ENCODE measurements at places on chromosomes 11 and 22.

GRCh38 chr11:47131136-47131535, 45.5 kb downstream of the ARFGAP2 start:
- no peak for DNase-seq

DNA sequence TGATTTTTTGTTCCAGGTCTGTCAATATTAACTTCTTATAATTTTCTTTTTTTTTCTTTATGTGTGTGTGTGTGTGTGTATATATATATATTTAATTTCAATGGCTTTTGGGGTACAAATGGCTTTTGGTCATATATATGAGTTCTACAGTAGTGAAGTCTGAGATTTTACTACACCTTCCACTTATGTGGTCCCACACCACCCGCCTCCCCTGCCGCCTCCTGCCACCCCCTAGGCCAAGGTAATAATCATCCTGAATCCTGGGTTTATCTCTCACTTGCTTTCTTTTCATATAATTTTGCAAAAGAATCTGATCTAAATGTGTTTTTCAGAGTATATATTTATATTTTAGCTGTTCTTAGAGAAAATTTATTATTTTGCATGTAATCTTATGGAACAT, 11.1 kb downstream of the NEAT1 start:
- DNase-seq, result no peak

- DNase-seq, result no peak
These were observed 56.7 kb downstream of the BTG4 start for GRCh38 chr11:111455291-111456085.

DNA sequence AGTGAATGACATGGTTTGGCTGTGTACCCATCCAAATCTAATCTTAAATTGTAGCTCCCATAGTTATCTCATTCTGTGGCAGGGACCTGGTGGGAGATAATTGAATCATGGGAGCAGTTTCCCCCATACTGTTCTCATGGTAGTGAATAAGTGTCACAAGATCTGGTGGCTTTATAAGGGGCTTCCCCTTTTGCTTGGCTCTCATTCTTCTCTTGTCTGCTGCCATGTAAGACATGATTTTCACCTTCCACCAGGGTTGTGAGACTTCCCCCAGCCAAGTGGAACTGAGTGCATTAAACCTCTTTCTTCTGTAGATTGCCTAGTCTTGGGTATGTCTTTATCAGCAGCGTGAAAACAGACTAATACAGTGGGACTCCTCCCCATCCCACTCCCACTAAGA, 11.1 kb downstream of the OR5A2 start:
- no peak for DNase-seq

DNA sequence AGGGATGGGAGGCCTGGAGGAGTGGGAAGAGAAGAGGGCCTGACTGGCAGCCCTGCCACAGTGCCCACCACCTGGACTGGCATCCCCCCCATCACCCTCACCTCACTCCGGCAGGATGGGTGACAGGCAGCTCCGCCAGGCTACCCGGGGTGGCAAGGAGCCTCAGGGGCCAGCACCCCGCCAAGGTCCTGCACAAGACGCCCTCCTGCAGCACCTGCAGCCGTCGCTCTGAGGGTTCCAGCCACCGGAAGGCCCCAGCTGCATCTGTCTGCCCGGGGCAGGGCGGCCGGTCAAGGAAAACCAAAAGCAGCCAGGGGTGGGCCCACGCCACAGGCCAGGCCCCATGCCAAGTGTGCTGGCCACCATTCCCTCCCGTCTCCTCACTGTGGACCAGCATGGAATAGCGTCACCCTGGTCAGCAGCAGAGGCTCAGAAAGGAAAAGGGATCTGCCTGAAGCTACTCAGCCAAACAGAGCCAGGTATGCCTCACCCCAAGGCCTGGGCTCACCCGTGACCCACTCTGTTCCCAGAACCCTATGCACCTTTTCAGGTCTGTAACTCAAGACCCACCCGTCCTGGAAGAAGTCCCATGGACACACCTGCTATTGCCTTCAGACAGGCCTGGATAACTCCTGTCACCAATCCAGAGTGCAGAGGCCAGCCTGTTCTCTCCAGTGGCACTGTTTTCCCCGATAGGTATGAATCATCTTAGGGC, 7.0 kb downstream of the RHBDD3 start:
- no peak for DNase-seq

DNA sequence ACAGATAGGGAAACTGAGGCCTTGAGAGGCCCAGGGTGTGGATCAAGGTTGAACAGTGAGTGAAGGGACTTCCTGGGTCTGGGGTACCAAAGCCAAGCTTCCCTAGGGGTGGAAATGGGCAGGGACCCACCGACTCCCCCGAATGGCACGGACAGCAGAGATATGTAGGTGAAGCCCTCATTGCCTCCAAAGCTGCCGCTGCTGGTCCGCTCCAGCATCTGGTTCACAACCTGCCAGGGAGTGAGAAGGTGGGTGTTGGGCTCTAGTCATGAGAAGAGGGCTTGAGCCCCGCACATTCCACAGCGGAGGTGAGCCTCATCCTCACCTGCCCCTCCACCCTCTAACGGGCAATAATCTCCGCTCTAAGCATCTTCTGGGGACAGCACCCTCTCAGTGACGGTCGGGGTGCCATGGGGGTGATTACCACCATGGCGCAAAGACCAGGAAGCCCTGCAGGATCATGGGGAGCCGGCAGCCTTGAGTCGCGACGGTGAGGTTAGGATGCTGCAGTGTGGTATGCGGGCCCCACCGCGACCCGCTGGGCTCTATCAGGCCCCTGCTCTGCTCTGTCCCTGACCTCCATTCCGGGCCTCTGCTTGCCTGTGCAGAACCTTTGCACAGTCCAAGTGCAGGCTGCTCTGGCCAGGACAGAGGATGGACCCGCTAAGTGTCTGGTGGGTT, 10.8 kb downstream of the ALDH3B2 start:
- no peak for DNase-seq

DNA sequence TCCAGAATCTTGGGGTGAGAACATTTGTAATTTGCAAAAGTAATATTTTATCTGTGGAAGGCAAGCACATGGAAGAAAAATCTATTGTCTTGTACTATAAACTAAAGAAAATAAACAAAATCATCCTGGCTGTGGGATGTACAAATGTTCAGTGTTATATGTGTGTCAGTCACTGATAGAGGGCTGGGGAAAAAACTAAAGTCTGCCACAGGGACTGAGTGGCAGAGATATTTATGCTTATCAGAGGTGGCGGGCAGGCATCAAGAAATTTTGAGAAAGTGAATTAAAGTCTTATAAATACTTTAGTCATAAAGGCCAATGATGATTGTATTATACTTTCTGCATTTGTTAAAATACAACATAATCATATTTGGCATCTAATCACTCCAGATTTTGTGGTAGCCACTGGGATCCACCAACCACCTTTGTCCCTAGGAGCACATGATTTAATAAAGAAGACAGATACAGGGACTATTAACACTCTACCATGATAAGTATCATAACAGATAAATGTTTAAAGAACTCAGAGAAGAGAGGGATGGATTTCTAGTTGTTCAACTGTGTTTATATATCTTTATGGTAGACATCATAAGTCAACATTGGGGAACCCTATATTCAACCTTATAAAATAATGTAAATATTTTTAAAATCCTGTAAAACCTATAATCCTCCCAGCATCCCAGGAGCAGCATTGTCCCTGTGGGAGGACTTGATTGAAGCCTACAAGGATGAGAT, 2.6 kb upstream of the ENDOD1 start:
- no peak for DNase-seq

- DNase-seq, result no peak
These were observed 7.4 kb downstream of the MCM5 start for GRCh38 chr22:35407362-35407761.

DNA sequence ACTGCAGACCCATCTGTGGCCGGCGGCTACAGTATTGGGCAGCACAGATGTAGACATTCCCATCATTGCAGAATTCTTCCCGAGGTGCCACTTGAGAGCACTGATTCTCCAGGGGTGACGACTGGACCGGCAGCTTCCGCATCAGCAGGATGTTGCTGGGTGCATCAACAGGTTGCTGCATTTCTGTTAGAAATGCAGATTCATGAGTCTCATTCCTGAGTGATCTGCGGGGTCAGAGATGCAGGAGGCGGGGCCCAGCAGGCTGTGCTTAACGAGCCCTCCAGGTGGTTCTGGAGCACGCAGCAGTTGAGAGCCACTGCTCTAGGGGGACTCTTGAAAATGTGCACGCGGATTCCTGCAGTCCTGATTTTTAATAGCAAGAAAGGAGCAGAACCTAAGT, 321.8 kb downstream of the TBC1D22A start:
- no peak for DNase-seq

GRCh38 chr11:94968334-94968958, 4.9 kb downstream of the CWC15 start:
- DNase-seq, result no peak

DNA sequence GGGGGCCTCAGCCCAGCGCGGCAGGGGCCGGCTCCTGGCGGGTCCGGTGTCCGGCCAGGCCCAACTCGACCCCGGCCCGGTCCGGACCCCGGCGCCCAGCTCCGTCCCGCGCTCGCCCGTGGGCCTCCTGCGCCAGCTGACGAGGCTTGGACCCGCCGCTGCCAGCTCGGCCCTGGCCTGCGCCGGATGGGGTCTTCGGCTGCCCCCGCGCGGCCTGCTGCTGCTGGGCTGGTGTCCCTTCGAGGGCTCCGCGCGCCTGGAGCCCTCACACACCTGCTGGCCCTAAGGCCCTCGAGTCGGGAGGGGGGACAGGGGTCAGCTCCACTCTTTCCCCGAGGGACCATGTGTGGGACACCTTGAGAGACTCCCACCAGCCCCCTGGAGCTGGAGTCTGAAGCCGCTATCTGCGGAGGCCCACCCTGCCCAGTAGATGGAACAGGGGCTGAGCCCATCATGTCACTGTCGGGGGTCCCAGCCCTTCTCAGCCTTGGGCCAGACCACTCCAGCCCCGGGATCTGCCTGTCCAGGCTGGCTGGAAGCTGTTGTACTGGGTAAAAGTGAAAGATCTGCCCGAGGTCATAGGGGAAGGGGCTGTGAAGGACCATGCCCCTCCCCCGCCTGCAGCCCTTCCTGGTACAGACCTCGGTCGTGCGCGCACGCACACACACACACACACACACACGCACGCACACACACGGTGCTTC, 768 bp upstream of the CDKN1C start:
- no peak for DNase-seq

- no peak for DNase-seq
These were observed 352 bp downstream of the C22orf23 start for GRCh38 chr22:37953062-37953436.

DNA sequence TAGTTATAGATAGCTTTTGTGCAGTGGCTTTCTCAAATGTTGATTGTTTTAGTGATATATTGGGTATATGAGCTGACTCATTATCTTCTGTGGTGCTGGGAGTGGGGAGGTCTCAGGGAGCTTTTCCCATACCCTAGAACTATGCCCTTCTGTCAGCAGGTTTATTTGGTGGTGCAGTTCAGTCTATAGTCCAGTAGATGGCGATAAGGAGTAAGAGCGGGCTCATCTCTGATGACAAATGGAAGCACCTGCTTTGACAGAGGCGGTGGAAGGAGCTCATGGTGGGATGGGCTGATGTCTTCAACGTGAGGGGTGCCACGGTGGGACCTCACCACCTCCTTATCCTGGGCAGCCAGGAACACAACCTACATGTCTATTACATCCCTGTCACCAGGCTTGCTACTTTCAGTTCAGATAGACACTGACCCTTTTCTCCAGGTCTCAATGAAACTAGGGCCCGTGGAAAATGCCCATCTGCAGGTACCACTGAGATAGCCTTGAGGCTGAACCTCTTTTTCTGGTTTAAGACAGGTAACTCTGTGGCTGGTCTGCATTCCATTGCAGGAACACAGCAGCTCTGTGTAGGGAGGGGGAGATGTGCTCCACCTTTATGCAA, 13.0 kb upstream of the OR6A2 start:
- no peak for DNase-seq

- DNase-seq, result no peak
These were observed 23.1 kb downstream of the PTPN5 start for GRCh38 chr11:18768472-18768901.

GRCh38 chr22:17047656-17048055, 37.1 kb upstream of the IL17RA start:
- DNase-seq, result no peak

DNA sequence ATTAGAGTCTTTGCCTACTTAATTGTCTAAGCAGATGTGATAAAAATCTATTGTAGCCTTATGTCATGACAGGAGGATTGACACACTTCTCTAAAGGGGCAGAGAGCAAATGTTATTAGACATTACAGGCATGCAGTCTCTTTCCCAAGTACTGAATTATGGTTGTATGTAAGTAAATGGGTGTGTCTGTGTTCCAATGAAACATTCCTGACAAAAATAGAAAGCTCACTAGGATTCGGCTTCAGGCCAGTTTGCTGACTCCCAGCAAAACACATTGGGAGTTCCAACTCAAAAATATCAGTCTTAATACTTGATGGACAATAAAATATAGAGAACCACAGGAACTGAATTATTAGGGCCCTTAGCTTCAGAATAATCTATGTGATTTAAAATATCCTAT, 1480.4 kb downstream of the FAM181B start:
- DNase-seq, result no peak

- DNase-seq, result no peak
These were observed 3.4 kb downstream of the YPEL4 start for GRCh38 chr11:57646194-57646798.

DNA sequence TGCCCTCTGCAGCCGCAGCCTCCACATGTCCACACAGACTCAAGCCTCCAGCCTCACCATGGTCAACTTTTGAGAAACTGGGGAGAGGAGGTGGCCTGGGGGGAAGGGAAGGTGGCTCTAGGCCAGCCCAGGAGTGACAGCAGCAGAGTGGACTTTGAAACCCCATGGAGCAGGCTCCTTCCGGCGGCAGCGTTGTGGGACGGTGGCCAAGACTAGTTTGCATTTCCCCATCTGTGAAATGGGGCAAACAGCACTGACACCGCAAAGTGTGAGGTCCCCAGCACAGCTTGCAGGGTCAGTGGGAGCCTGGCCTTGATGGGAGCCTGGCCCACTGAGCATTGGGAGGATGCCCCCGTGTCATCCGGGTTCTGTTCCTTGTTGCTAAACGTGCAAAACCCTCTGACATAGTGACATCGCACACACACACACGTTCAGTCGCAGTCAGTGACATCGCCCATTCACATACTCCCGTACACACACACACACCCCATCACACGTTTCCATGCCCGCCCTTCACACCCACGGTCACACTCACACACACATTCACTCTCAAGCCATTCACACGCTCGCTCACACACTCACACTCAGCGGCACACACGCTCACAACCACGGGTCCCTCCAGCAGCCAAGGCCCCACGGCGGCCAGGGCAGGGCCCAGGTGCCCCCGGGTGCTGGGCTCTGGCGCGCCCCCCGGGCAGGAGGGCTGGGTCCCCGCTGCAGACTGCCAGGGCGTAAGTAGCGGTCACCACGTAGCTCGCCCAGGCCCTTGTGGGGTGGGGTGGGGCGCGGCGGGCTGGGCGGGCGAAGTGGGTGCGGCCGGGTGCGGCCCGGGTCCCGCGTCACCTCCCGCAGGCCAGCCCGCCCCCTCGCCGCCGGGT, 585 bp downstream of the CYB5R3 start:
- no peak for DNase-seq
